ENCODE measurements at places on chromosomes 2 and 18. TPM values are rescaled to one million over a fixed set of nuclear protein-coding genes. Genes with fewer than 3 reads are reported as not detected.

- no peak for DNase-seq
Observed at GRCh38 chr18:57767259-57768050, 35.7 kb downstream of the ATP8B1 start.

DNA sequence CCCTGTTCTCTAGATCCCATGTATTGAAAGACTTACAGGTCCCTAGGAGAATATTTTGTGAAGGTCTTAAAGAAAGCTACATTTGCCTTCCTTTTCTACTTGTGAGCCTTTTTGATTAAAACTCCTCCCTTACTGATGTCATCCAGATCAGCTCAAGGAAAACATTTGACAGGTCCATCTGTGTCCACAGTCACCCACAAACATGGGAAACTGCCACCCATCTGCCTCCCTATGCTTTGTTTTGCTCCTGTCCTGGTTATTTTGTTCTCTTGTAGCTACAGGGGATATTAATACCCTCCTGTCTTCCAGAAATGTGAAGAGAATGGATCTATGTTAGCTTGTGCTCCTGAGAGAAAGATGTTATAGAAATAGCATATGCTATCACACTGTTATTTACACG lies 203.6 kb upstream of the GALNT5 start:
- no peak for DNase-seq

DNA sequence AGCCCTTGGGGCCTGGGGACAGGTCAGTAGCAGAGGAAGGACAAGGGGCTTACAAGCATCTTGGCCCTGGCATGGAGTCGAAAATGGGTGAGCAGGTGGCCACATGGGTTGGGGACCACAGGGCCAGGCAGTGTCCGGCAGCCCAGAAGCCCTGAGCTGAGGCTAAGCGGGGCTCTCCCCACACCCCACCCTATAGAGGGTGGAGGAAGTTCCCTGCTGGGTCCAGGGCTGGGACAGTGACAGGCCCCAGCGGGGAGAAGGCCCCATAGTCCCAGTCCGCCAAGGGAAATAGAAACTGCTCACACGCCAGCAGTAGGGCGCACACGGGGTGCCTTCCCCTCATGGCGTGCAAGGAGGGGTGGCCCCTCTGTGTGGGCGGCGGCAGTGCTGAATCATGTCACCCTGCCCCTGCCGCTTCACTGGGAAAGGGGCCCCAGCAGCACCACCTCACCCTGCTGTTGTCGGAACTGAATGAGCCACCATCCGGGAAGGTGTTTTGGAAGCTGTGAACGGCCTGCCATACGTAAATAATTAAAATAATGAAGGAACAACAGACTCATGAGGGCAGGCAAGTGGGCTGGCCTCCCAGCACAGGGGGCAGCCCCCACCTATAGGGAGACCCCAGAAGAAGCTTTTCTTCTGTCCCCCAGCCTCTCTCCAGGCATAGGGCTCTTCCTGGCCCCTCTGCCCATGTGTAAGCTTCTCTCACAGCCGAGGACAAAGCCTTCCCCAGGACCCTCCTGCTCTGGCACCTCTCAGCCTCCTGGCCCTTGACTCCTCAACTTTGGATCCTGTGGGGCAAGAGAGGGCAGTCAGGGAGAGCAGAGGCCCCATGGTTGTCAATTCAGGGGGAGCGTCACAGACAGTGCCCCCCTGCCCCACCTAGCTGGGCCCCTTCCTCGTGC lies 12.7 kb upstream of the DUSP2 start:
- DNase-seq, result no peak

DNA sequence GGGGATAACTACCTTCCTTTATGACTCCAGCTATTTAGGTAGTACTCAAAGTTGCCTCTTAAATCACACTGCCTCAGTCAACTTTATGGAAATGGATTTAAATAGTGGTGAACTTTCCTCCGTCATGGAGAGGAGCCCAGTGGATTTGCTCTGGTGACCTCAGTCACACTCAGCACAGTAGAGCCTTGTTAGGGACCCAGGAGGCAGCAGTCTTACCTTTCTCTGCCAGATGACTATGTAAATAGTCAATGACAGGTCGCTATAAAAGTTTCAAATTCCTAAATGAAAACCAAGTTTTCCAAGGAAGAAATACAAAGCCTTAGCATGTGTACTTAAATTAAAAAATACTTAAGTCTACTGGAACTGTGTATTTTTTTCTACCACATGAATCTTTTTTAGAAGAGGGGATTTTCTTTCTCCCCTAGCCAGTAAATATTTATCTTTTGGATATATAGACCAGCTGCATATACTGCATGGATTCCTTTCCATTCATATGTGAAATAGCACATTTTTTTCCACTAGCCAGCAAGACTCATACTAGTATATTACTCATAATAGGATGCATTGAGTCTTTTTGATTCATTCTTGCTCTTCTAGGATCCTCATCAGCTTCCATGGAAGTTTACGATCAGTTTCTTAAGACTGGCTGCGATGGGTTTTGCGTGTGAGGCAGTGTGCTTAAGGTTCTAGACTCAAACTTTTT lies 147.1 kb downstream of the FMNL2 start:
- no peak for DNase-seq

- DNase-seq, result no peak
Observed at GRCh38 chr2:201127570-201127969, 11.6 kb downstream of the CFLAR start.

DNA sequence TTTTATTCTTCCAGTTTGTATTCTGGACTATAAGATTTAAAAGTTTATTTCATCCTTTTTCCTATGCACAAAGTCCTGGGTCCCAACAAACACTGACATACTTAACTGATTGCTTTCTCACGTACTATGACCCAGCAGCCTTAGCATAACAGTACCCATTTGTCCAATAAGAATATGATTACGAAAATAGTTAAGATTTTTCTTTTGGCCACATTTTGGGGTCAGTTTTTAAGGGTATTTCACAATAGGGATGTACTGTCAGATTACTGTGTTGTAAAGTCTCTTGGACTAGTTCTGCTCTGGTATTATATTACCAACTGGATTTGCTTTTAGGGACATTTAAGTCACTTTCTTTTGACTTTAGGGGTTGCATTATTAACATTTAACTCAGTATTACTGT lies 46.1 kb downstream of the TTC39C start:
- no peak for DNase-seq

- DNase-seq, result no peak
Observed at GRCh38 chr2:25674077-25674362, 643 bp upstream of the DTNB start.

DNA sequence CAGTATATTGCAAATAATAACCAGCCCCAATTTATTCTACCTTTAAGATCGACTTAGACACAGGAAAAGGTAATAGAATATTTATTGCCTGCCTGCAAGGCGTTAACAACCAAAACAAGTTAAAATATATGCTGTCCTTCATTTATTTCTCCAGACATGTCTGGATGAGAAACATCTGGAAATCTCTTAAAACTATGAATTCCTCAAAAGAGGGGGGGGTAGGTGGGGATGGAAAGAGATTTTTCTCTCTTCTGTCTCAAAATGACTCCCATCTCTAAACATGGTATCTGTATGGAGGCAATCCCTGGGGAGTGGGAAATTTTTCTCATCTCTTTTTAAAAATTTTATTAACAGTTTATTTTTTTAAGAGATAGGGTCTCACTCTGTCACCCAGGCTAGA lies 113.0 kb downstream of the CDH2 start:
- no peak for DNase-seq

DNA sequence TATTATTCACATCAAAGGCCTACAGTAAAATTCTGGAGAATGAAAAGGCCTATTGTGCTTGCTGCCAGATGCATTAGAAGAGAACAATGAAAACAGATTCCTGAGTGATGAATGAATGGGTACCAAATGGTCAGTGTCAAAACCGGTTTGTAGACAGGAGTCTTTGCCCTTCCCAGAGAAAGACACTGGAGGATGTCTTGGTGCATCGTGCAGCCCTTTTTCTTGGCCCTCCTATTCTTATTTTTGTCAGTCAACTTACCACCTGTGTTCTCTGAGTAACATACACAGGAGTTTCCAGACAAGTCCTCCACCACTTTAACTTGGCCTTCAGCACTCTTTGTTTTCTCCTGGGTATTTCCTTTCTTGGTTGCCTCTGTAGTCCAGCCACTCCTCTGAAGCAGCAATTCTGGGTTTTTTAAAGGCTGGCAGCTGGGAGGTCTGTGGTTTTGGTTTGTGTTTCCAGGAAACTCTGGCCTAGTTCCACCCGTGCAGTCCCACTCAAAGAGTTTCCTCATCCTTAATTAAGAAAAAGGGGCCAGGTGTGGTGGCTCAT lies 29.4 kb downstream of the PSTPIP2 start:
- DNase-seq, result no peak

- no peak for DNase-seq
Observed at GRCh38 chr2:138622613-138623012, 121.0 kb downstream of the SPOPL start.

DNA sequence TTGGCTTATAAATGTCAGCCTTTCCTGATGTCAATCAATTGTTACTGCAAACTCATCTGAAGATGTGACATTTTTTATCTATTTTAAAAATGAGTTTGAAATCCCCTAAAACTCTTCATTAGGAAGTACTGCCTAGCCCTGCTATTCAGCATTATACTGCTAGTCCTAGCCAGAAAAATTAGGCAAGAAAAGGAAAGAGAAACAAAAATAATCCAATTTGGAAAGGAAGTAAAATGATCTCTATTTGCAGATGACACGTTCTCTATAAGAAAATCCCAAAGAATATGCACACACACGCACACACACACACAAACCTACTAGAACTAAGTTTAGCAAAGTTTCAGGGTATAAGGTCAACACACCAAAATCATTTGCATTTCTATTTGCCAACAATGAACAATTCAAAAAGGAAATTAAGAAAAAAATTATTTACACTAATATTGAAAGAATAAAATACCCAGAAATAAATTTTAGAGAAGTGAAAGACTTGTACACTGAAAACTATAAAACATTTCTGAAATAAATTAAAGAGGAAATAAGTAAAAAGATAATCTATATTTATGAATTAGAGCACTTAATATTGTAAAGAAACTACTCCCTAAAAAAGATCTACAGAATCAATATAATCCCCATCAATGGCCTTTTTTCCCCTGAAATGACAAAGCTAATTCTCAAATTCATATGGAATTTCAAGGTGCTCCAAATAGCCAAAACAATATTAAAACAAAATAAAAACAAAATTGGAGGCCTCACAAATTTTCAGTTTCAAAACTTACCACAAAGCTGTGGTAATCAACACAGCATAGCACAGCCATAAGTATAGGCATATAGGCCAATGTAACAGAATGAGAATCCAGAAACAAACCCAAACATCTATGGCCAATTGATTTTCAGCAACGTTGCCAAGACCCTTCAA lies 433.7 kb upstream of the TRIB2 start:
- DNase-seq, result no peak

DNA sequence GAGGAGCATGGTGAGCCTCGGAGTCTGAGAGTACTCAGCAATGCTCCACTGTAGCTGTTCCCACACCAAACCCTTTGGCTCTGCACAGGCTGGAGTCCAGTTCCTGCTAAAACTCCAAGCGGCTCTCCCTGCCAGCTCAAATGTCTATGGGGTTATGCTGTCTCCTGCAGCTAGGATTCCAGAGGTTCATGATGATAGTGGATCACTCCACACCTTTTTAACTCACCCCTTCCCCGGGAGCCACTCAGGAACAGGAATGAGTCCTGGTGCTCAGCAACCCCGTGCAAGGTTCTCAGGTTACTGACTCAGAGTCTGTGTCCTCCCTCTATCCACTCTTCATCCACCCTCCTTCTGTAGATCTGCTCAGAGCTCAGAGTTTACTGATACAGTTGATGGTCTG lies 410.0 kb downstream of the CDH19 start:
- DNase-seq, result no peak

- no peak for DNase-seq
Observed at GRCh38 chr2:47088371-47089082, 66.6 kb downstream of the STPG4 start.

The CREG2 gene
- polyA plus RNA-seq, result 0.85 TPM

The IL18R1 gene
- 2.7 TPM for polyA plus RNA-seq

The DTNB gene
- 20.4 TPM for polyA plus RNA-seq

The RAPGEF4 gene
- 11.2 TPM for polyA plus RNA-seq

The ARHGAP28 gene
- polyA plus RNA-seq, result 69.3 TPM

The CAVIN2 gene
- 46.6 TPM for polyA plus RNA-seq

The EGR4 gene
- polyA plus RNA-seq, result not detected

The PDE1A gene
- 25.2 TPM for polyA plus RNA-seq

The ALPI gene
- polyA plus RNA-seq, result not detected

The DSG1 gene
- 0.06 TPM for polyA plus RNA-seq

The PROKR1 gene
- polyA plus RNA-seq, result 0.20 TPM

The B3GNT7 gene
- 3.4 TPM for polyA plus RNA-seq

The CYRIA gene
- polyA plus RNA-seq, result 2.5 TPM

The UPP2 gene
- 12.3 TPM for polyA plus RNA-seq

Data from right renal cortex interstitium (tissue), 3 donors.